ENCODE measurements at places on chromosomes 3 and 15.

GRCh38 chr3:122091602-122092295, 36.6 kb downstream of the CD86 start:
- DNase-seq: no peak

GRCh38 chr3:66933233-66933632, 64.9 kb upstream of the KBTBD8 start:
- DNase-seq: no peak

DNA sequence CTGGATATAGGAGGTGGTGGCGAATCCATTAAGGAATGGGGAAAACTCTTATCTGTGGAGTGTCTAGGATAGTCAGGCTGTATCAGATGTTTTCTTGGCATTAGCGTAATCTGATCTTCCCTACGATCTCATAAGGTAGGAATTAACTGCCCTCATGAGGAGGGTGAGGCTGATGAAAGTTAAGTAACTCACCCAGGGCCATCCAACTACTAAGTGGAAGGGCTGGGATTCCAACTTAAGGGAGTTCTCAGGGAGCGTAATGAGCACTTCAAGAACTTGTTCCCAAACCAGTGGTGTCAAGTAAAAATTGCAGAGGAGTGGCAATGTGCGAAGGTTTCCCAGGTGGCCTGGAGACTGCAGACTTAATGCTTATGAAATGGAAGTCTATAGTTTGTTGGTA, 55.9 kb upstream of the OSBPL11 start:
- no peak for DNase-seq

- no peak for DNase-seq
Measured at GRCh38 chr3:47908744-47909143, 105.8 kb downstream of the DHX30 start.

- no peak for DNase-seq
Measured at GRCh38 chr3:107928084-107928445, 162.8 kb downstream of the CD47 start.

- DNase-seq: no peak
Measured at GRCh38 chr15:64151727-64152506, at the start of gene SNX22. Gene SNX22, plus strand, starts transcription at chr15:64151731. Its CDS starts 45 bp downstream, at chr15:64151776.

DNA sequence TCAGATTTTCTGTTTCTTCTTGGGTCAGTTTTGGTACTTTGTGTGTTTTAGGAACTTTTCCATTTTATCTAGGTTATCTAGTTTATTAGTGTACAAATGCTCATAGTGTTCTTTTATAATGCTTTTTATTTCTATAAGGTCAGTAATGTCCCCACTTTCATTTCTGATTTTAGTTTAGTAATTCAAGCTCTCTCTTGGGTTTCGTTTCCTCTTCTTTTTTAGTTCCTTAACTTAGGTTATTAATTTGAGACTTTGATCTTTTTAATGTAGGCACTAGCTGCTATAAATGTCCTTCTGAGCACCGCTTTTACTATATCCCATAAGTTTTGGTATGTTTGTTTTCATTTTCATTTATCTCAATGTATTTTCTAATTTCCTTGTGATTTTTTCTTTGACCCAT, 27.0 kb upstream of the CD200R1L start:
- no peak for DNase-seq

- DNase-seq: no peak
Measured at GRCh38 chr3:80734920-80735319, 967.1 kb upstream of the ROBO1 start.

- DNase-seq: no peak
Measured at GRCh38 chr3:59249004-59249403, 199.2 kb upstream of the CFAP20DC start.

- no peak for DNase-seq
Measured at GRCh38 chr15:87703327-87704111, 553.0 kb downstream of the NTRK3 start.

DNA sequence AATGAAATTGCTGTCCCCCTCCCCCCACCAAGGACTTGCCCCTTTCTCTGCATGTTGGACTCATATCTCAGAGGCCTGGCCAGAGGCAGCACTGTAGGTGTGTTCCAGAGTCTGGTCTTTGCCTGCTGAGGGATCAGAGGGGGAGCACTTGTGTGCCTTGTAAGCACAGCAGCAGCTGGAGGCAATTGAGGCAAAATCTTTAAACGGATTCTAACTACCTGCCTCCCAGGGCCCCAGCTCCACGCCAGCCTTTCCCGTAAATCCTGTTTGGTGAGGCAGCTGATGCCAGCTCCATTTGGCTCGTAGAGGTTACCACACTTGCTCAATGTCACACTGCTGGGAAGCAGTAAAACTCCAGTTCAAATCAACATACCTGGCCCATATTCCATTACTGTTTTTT, 2.3 kb upstream of the IDH2 start:
- DNase-seq: no peak

DNA sequence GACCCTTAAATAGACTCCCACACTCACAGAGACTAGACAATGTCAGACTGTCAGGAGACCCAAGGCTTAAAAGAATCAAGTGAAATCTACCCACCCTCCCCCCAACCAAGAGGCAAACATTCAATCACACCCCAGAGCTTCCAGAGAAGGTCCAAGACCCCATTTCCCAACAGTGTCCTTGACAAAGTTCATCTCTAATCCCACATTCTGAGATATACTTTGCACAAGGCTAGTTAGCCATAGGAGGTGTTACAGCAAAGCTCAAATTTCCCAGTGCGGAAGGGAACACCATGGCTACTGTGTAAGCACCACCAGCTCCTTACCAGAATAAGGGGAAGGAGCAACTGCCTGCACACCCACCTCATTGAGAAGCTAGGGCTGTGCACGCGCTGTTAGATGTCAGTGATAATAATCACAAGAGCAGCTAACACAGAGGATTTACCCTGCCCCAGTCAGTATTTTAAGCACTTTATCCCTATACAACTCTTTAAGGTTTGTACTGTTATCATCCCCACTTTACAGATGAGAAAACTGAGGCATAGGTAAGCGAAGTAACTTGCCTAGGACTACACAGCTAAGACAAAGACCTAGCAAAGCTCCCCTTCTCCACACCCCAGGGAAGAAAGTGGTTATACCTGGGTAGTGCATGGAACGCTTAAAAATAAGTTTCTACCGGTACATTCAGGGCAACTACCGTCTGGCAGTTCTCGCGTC, 17.3 kb downstream of the SPATA12 start:
- no peak for DNase-seq

GRCh38 chr3:4425707-4426106, 41.4 kb downstream of the SUMF1 start:
- DNase-seq: no peak

GRCh38 chr3:82033186-82033585, 271.7 kb upstream of the GBE1 start:
- no peak for DNase-seq

DNA sequence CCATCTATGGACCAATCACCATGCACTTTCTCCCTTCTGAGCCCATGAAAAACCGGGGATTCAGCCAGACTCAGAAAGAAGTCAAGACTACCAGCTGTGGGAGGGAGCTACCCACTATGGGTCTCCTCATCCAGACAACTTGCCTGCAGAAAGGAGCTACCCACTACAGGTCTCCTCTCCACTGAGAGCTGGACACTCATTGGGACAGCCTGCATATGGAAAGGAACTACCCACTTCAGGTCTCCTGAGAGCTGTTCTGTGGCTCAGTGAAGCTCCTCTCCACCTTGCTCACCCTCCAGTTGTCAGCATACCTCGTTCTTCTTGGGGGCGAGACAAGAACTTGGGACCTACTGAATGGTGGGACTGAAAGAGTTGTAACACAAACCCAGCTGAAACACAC, 22.3 kb upstream of the ZBED2 start:
- no peak for DNase-seq

- no peak for DNase-seq
Measured at GRCh38 chr15:99328106-99329072, 77.1 kb downstream of the LRRC28 start.

DNA sequence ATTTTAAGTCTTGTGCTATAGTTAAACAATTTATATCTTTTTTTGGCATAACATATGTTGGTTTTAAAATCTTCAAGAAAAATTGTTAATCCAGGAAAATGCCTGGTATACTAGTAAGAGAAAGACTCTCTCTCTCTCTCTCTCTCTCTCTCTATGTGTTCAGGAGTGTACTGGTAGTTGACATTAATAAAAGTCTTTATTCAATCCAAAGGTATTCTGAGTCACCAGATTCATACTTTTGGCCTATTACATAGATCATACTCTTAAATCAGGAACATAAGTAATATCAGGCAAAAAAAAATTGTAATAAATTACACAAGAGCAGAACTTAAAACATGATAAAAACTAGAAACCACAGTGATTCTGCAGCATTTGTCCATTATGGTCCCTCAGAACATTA, 70.2 kb downstream of the TFG start:
- DNase-seq: no peak

DNA sequence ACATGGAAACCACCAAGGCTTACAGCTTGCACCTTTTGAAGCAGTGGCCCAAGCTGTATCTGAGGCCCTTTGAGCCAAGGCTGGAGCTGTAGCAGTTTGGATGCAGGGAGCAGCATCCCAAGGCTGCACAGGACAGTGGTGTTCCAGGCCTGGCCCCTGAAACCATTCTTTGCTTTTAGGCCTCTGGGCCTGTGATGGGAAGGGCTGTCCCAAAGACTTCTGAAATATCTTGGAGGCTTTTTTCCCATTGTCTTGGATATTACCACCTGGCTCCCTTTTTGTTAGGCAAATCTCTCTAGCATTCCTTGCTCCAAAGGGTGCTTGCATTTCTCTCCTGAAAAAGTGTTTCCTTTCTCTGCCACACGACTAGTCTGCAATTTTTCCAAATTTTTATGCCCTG, 302.8 kb upstream of the MDFIC2 start:
- no peak for DNase-seq

DNA sequence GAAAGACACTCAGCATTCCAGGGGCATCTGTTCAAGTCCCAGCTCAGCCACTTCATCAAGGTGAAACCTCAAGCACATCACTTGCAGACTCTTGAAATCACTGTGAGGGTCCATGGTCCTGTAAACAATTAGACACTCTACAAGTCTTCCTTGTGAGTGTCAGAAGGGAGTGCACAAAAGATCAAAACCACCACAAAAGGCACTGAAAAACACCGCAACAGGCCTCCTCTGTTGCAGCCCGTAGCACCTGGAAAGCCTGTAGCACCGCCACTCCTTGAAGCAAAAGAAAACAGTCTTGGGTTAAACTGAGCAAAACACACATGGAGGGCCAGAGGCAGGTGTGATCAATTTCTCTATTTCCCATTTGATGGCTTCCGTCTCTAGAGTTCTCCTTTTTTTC, 63.8 kb upstream of the SNRK start:
- DNase-seq: peak; percentile 45

- no peak for DNase-seq
Measured at GRCh38 chr15:96416218-96416933, 85.9 kb downstream of the NR2F2 start.

- DNase-seq: no peak
Measured at GRCh38 chr15:53910236-53910849, 67.9 kb upstream of the UNC13C start.

DNA sequence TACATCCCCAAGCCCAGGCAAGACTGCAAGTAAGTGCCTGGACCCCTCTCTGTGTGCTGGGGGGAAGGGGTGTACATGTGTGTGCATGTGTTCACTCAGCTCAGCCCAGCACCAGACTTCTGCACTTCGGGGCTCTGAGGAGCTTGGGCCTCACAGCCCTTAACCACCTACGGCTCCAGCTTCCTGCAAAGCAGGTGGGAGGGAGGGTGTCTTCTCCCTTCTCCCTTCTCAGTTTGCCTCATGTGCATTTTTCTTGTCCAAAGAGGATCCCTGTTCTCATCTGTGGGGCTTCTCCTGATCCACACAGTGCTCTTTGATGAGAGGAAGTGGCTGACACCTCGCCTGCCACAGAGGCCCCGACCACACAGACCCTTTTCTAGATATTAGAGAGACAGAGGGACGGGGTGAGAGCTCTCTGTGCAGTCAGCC, 69.3 kb downstream of the MESD start:
- DNase-seq: peak; percentile 5

GRCh38 chr3:146747051-146747450, 141.9 kb upstream of the PLSCR5 start:
- no peak for DNase-seq

DNA sequence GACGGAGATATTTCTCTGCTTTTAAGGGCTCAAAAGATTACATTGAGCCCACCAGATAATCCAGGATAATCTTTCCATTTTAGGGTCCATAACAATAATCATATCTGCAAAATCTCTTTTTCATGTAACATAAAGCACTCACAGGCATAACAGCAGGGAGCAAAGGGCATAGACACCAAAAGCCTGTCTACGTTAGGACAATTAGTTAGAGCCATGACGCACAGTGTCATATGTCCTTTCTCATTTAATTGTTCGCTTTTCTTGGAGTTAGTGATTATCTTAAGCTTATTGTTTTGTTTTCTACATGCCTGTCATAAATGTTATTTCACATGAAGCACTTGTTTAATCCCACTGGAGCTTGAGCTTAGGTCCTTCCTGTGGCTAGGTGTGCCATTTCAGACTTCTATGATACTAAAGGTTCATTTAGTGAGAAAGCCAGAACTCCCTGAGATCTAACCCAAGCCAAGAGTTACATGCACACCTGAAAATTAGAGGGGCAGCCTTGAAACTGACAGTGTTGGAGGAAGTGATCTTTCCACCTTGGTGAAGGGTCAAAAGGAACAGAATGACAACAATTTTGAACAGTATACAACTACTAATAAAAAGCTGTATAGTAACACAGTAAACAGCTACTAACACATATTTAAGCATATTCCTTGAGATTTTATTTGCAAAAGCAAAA, 11.7 kb upstream of the HHATL start:
- DNase-seq: no peak

GRCh38 chr3:182621435-182622240, 171.7 kb upstream of the ATP11B start:
- no peak for DNase-seq

DNA sequence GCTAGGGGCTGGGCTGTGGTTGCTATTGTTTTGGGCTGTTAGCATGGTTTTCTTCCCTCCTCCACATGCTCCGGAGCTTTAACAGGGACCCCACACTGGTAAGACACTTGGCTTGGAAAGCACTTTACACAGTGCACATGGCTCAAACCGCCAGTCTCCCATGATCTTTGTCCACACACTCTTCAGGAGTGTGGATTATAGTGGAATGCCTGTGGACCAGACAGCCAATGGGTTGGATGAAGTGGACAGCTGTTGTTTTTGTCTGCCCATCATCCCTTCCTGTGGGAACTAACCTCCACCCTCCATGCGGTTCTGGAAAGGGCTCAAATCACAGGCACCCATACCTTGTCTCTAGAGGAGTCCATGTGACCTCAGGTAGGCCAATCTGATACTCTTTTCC, 10.0 kb downstream of the PAQR9 start:
- no peak for DNase-seq

DNA sequence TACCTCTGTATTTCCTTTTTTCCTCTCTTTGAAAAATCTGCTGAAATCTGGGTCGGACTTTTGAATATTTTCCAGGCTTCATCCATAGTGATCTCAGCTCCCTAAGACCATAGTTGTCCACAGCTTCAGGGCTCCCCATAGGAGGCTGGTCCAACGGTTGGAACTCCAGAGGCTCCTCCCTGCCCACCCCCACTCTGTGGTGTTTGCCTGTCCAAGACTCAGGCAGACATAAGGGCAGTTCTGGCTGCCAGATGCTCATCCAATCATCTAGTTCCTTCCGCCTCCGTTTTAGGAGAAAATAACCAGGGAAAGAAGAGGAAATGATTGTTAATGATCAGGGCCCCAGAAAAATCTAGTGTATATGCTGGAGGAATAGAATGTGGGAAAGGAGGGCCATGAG, 27.9 kb upstream of the PRTG start:
- no peak for DNase-seq

GRCh38 chr15:51424780-51425179, 83.3 kb downstream of the GLDN start:
- DNase-seq: no peak
